Activated T-helper 1 cell treated with Interleukin-2 at 50 U/mL for 16 hours (primary cell): ENCODE measurements at places on chromosomes 6 and 20.

- DNase-seq = no peak
Measured at GRCh38 chr6:165752451-165752850, 89.4 kb upstream of the PDE10A start.

- DNase-seq = no peak
Measured at GRCh38 chr6:83974409-83975050, 59.0 kb upstream of the MRAP2 start.

DNA sequence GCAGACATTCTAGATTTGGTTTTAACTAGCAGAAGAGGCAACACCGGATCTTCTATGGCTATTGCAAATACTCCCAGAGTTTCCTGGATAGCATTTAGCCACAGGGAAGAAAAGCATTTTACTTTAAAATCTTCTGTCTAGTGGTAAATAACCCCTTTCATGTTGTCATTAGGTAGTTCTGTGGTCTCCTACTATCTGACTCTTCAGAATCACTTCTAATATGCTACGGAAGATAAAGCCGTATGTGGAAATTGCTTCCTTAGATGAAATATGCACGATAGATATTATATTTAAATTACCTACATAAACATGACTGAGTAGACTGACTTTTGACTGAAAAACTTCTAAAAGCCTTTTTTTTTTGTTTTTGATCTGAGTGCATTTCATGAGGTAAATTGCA is 759 bp downstream of the CRISP3 start:
- no peak for DNase-seq

DNA sequence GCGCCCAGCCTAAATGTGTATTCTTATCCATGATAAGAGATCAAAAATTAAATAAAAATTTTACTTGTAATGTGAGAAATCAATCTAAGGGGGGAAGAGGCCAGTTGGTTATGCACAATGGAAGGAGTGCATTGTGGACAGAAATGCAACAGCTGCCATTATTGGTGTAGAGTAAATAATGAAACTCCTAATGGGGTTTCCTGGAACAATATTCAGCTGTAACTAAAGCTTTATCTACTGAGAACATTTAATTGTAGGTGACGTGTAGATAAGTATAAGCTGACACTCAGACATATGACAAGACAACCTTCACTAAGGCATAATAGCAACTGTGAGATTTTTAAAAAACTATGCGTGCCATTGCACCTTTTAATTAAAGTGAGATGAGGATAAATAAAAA is 71.4 kb downstream of the CEP57L1 start:
- DNase-seq = no peak

DNA sequence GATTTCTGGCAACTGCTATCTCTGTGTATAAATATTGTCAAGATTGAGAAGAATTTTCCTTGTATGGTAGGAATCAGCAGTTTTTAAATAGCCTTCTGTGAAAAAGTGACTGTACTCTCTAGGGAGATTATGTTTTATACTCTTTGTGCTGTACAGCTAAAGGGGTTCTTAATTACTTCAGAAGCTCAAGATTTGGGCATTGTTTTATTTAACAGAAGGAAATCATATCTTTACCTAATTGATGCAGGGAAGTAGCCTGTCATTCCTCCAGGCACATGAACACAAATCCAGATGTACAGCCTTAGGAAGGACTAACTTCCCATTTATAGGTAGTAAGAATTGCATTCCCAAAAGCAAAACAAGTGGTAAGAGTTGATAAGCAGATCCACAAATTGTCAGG is 1.3 kb downstream of the CALHM5 start:
- no peak for DNase-seq

GRCh38 chr20:41391587-41392001 is 25.0 kb upstream of the EMILIN3 start:
- no peak for DNase-seq

DNA sequence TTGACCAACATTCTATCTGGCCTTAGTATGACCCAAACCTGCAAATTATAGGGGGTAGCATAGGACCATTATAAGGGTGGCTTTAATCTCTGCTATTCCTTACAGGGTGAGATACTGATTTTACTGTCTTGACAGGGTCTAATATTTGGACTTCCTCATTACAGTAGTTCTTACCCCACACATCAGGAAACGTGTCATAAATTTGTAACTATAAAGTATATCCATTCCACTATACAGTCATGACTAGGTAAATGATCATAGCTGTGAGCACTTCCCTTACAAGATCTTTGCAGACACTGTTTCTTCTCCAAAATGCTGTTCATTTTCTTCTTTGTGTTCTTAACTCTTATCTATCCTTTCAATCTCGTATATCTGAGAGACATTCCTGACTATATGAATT is 518.7 kb upstream of the RNF217 start:
- DNase-seq = no peak

DNA sequence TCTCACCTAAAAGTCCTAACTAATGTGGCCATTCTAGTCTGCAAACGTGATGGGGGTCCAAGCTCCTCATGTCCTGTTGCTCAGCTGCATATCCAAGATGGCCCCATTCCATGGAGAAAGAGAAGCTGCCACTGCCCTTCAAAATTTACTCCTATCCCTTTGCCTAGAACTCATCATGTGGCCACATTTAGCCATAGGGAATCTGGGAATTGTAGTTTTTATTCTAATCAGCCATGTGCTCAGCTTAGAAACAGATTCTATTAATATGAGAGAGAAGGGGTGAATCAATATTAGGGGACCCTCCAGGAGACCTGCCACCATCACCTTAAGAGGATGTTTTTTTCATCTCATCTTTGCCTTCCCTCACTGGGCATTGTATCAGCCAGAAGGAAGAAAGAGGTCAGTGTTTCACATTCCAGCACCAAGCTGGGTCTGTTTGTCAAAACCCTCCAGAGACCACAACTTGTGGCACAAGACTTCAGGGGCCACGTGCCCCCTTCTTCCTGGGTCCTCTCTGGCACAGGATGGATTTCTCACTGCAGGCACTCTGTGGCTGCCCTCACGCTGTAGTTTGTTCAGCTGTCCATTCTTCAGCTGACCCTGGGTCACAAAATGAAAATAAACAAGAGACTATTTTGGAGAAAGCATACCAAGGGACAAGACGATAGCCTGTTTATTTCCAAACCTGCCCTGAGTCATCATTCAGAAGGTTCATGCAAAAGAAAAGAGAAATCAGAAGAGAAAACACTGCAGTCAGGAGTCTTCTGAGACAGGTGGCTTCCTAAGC is 172.0 kb downstream of the EYA2 start:
- DNase-seq = no peak

GRCh38 chr20:32917191-32917950 is 58.6 kb downstream of the EFCAB8 start:
- no peak for DNase-seq
